Stimulated activated CD4-positive, alpha-beta T cell treated with anti-CD3 and anti-CD28 coated beads, TNF-alpha, amount 100 ng/mL, for 24 hours (primary cell): ENCODE measurements at places on chromosomes 13 and 19.

DNA sequence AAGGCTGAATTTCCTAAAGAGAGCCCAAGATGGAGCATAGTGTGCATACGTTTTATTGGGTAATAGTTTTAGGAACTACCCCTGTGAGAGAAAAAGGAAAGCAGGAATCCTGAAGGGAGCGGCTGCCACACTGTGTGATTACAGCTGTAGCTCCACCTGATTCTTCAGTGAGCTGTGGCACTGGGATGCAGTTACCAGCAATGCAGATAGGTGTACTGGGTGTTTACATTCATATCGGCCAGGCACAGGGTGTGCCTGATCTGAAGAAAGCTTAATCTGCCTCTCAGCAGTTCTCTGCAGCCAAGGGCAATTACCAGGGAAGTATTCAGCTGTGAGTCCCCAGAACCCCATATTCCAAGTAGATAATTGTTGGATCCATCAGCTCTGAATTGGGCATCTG is 1541.8 kb downstream of the EFNB2 start:
- DNase-seq: no peak

GRCh38 chr13:98189841-98190505 is 12.9 kb upstream of the RNF113B start:
- no peak for DNase-seq

DNA sequence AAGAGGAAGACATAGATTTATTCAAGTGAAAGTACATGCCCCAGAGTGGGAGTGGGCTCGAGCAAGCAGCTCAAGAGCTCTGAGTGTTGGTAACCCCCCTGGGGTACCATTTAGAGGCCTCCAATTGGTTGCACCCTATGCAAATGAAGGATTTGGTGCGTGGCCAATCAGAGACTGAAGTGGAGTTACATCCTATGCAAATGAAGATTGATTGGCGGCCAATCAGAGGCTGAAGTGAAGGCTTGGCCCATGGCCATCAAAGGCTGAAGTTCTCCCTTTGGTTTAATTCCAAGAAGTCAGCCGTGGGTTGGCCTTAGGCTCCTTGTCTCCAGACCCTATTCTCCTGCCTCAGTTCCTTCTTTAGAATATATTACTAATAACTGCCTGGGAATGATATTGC is 12.9 kb upstream of the IGFL1 start:
- DNase-seq: no peak

- DNase-seq: no peak
These were observed 120.0 kb downstream of the CRYL1 start for GRCh38 chr13:20405691-20406090.

GRCh38 chr19:46452186-46452585 is 19.2 kb downstream of the PNMA8A start:
- DNase-seq: no peak

- no peak for DNase-seq
These were observed 365.4 kb downstream of the NDFIP2 start for GRCh38 chr13:79846386-79846785.

- DNase-seq: no peak
These were observed 17.9 kb upstream of the RNF17 start for GRCh38 chr13:24745861-24746617.

GRCh38 chr19:13343514-13343913 is 162.8 kb downstream of the CACNA1A start:
- no peak for DNase-seq
